ENCODE measurements at places on chromosomes 2 and 18.

- no peak for DNase-seq
Observed at GRCh38 chr2:168185583-168186274, 61.7 kb downstream of the STK39 start.

DNA sequence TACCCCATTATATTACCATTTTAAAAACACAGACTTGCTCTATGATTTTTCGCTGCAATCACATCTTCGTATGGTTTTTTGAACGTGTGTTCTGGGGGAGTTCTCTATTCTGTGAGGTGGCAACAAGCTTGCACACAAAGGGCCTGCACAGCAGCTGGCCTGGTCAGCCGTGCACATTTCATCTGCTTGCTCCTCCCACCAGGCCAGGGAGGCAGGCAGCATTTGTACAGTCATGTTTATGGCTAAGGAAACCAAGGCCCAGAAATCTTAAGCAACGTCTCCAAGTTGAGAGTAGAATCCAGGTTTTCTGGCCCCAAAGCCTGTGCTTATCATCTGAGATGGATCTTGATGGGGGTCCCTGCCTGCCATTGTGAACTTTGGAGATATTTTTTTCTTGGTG, 106.4 kb upstream of the SMIM21 start:
- DNase-seq, result no peak

- no peak for DNase-seq
Observed at GRCh38 chr2:22444281-22444680, 940.7 kb upstream of the KLHL29 start.

DNA sequence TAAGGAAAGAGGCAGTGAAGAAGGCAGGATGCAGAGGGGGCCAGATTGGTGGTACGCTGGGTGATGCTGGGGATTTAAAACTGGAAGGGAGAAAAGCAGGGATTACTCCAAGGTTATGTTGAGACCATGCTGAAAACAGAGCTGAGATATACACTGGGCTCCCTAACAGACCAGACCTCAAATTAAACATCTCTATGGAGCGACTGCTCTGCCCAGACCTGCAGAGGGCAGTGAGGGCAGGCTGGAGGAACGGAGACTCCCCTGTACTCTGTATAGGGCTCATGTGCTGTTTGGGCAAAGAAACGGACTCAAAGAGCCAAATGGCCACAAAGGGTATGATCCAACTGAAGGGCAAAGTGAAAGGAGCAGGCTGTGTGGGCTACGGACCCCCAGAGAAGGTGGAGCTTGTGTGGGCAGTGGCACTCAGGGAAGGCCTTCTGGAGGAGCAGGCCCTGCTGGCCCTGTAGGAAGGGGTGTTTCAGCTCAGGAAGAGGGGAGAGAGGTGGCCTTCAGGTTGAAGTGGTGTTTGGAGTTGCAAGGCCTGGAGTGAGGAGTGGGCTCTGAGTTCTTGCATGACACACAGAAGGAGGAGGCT, 4.8 kb upstream of the CELF4 start:
- no peak for DNase-seq

DNA sequence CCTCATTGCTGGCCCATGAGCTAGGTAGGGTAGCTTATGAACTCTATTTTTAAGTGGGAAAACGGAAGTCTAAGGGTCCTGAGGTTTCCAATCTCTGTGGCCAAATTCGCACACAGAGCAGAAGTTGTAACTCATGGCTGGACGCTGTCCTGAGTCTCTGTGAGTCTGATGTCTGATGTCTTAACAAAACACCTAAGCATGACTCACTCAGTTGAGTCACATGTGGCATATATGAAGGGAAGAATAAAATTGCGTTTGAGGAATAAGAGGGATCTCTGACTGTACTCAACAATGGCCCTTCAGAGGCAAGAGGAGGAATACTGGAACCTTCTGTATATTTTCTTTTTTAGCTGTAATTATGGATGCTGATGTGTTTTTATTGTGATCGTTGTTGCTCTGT, 569.7 kb downstream of the RIT2 start:
- DNase-seq, result peak; percentile 82

DNA sequence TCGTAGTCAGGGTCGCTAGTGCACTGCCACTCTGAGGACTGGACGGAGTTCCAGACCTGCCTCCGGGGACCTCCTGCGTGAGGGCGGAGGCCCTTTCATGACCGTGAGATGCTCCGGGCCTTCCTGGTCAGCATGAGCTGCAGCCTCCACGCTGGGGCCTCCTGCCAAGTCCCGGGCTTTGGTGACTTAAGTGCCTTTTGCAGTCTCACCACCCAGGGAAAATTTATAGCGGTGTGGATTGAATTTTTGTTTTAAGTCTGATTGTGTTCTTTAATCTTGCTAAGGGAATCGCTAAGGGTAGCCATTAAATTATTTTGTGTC, 33.6 kb downstream of the CHRNA1 start:
- DNase-seq, result no peak

DNA sequence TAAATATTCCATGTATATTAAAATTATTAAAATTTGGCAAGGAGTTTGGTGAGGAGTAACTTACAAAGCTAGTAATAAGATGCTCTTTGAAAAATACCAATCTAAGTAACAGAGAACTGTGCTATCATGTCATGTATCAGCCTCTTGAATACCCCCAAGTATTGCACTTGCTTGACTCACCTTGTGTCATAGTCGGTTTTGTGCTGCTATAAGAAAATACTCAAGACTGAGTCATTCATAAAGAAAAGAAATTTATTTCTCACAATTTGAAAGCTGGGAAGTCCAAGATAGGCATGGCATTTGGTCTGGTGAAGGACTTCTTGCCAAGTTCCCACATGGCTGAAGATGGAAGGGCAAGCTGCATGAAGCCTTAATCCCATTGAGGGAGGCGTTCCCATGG, 179.2 kb downstream of the MEMO1 start:
- DNase-seq, result peak; percentile 13

DNA sequence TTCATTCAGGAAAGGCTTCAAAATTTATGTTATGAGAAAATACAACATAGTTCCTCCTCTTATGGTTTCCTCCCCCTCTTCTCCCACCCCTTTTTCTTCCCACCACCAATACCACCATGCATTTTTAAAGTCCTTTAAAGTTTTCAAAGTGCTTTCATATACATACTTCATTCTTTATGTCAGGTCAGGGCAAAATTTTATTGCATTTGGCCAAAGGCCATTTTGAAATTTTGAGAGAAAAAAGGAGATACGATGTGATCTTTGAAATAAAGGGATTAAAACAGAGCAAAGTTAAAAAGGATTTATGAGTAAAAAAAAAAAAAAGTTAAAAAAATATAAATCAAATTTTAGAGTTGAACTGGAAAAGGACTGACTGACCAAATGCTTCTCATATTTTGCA, 792.5 kb upstream of the FANCL start:
- no peak for DNase-seq

- no peak for DNase-seq
Observed at GRCh38 chr2:3491716-3492474, 27.4 kb downstream of the ADI1 start.

DNA sequence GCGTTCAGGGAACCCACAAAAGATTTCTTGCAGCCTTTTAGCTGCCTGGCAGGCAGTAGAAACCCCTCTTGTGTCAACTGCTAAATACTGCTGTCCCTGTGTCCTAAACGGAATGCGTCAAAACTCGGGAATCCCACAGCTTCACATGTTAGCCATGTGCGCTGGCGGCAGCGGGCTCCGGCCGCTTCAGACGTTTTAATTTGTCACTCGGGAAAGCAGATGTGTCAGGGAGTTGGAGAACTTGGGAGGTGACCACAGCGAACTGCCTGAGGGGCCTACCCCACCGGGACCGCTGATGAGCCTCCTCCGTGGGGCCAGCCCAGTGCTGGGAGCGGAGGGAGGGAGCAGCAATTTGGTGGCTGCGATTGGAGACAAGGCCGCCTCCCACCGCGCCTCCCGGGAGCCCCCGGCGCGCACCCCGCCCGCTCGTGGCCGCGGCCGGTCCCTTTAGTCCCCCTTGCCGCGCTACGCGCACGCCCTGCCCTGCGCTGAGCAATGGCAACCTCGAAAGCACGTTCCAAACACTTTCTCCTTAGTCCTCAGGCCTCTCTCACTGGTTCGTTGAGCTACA, 146.1 kb upstream of the SATB2 start:
- peak; percentile 53 for DNase-seq

- no peak for DNase-seq
Observed at GRCh38 chr2:31078011-31078410, 60.2 kb downstream of the GALNT14 start.

GRCh38 chr18:318791-319291, 51.0 kb upstream of the THOC1 start:
- DNase-seq, result peak; percentile 33

DNA sequence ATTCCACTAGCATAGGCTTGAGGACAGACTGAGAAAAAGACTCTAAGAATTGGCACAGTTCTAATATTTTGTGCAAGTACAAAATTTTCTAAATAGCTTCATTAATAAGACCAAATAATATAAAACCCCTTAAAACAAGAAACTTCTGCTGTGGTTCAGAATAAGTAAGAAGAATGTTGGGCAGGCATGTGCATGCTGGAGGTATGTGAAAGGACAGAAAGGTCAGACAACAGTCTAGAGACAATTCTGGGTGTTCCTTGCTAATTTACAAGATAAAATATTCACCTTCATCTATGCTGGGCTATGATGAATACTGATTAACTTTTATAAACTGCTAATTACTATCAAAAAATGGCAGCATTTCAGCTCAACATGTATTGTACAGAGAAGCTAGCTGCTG, 14.9 kb downstream of the CEBPZOS start:
- DNase-seq, result no peak

GRCh38 chr2:10305254-10305635, 2.5 kb downstream of the HPCAL1 start:
- DNase-seq, result no peak

DNA sequence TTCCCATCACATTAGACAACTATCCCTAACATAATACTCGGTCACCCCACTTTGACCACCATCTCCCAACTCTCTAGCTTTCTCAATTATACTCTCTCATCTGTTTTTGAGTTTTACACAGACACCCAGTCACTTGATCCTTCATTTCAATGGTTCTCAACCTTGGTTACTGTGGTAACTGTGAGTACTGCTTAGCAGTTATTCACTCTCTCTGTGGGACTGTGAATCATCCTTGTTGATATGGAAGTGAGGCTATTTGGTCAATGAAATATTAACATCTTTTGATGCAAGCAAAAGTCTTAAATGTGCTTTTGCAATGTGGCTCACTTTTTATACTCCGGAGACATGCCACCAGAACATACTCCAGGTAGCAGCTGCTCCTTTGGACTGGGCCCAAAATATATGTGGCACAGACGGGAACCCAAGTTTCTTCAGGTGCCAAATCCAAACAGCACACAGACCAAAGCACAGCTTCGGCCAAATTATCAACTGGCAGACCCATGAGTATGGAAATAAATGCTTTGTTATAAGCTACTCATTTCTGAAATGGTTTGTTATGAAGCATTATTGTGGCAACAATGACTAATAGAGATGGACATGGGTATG, 75.0 kb upstream of the SLC25A52 start:
- DNase-seq, result no peak

- peak; percentile 36 for DNase-seq
Observed at GRCh38 chr18:48987821-48988220, 37.1 kb upstream of the SMAD7 start.

GRCh38 chr18:51588616-51589015, 391.1 kb upstream of the MEX3C start:
- DNase-seq, result no peak

DNA sequence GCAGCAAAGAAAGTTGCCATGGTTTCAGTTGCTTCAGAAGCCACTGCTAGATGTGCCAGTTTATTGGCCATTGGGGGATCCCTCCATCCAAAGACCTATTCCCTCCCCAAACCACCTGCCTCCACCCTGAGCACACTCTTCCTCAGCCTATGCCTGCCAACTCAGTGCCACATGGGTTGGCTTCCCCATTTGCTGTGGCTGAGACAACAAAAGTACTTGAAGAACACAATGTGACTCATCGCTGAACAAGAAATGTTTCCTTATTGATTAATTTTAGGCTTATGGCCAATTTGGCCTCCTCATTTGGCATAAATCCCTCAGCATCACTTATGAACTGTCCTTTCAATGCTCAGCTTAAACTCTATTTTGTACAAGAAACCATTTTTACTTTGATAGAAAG, 215.9 kb downstream of the TMEM247 start:
- DNase-seq, result no peak

DNA sequence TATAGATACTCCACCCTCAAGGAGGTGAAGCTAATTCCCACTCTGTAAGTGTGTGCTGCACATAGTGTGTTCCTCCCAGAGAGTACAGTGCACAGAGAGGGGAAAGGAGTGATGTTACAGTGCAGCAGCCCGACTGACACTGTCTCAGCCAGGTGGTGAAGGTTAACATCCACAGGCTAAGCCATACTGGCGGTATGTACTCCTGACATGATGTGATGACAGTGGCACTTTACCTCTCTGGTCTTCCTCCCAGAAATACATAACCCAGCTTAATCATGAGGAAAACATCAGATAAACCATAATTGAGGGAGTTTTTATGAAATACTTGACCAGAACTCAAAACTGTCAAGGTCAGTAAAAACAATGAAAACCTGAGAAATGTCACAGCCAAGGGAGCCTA, 107.1 kb downstream of the RAB3GAP1 start:
- DNase-seq, result no peak

- no peak for DNase-seq
Observed at GRCh38 chr2:15860760-15861159, 79.6 kb upstream of the MYCN start.

GRCh38 chr2:39107156-39107555, 13.7 kb downstream of the SOS1 start:
- peak; percentile 19 for DNase-seq

DNA sequence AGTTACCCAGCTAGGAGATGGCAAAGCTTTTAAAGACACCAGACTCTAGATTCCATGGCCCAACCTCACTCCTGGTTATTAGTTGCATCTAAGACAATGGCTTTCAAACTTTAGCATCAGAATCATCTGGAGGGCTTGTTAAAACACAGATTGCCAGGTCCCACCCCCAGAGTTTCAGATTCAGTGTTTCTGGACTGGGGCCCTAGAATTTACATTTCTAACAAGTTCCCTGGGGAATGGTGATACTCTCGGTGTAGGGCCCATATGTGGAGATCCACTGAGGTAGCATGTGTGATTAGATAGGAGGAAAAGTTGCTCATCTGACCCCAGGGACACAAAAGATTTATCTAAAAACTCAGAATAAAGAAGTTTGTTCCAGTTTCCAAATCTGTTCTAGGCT, 14.5 kb upstream of the TTR start:
- DNase-seq, result no peak

DNA sequence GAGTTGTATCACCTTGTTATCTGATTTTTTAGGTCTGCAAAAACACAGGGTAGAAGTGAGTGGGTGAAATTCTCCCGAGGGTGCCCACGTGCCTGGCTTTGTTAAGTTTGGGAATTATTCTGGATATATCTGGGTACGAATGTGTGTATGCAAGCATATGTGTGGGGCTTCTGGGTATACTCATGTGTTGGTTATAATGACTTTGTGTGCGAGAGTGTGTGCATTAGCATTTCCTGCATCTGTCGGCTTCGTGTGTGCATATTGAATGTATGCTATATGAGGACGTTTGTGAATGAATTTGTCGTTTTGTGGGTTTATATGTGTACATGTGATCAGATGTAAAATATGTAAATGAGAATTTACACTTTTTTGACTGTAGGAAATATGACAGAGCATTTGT, 13.8 kb upstream of the DNAJC27 start:
- DNase-seq, result no peak
